ENCODE measurements at places on chromosomes 1 and 21.

GRCh38 chr1:200034262-200034557, 6.7 kb downstream of the NR5A2 start:
- DNase-seq, result no peak

DNA sequence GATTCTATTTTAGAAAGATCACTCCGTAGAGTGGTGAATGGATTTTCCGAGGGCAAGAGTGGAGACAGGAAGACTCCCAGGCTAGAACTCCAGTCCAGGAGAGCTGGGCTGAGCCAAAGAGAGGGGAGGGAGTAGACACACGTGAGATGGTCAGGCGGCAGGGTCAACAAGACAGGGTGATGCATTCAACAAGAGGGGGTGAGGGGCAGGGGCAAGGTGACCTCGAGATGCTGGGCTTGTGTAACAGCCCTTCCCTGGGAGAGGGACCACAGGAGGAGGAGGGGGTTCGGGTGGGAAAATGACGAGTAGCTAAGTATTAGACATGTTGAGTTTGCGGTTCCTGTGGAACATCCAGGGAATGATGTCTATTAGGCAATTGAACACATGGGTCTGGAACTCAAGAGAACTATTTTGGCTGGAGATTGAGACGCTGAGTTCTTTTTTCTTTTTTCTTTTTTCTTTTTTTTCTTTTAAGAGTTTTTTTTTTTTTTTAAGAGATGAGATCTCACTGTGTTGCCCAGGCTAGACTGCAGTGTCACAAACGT, 13.3 kb downstream of the RSPO1 start:
- no peak for DNase-seq

DNA sequence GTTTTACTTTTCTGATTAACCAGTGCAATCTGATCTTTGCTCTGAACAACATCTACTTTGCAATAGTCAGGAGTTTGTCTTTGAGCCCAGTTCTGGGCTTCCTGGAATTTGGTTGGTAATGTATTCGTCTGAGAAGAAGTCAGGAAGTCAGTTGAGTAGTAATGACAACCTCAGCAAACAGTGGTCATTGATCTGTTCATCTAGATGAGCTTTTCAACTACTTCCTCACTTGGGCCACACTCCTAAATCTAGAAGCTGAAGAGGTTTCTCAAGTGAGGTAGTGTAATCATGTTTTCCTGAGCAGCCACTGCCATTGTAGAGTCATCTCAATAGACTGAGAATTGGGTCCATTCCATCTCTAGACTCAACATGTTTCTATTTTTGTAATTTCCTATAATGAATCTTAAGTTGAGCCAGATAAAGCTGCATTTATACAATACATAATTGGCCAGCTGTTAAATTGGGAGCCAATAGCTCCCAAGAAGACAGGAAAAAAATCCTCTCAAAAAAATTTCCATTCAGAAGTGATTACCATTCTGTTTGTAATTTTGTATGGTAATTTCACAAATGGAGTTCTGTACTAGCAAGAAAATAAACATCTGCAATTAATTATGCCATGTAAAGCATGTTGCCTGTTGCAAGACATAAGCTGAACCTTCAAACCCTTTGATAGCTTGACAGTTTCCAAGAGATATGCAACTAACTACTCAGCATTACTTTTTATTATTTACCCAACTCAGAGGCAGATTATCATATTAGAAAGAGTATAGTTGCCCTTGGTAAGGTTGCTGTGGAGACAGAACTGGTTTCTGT, 49.6 kb downstream of the WDR64 start:
- DNase-seq, result no peak

GRCh38 chr1:48785869-48786268, 9.2 kb upstream of the BEND5 start:
- no peak for DNase-seq

DNA sequence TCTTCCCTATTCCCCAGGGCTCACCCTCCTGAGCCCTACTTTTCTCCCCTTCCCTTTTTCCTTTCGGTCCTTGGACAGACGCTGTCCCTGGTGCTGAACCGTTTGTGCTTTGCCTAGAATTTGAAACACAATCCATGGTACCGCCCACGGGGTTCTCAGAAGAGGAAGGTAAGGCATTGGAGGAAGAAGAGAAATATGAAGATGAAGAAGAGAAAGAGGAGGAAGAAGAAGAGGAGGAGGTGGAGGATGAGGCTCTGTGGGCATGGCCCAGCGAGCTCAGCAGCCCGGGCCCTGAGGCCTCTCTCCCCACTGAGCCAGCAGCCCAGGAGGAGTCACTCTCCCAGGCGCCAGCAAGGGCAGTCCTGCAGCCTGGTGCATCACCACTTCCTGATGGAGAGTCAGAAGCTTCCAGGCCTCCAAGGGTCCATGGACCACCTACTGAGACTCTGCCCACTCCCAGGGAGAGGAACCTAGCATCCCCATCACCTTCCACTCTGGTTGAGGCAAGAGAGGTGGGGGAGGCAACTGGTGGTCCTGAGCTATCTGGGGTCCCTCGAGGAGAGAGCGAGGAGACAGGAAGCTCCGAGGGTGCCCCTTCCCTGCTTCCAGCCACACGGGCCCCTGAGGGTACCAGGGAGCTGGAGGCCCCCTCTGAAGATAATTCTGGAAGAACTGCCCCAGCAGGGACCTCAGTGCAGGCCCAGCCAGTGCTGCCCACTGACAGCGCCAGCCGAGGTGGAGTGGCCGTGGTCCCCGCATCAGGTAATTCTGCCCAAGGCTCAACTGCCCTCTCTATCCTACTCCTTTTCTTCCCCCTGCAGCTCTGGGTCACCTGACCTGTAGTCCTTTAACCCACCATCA, 10.4 kb downstream of the BCAN start:
- no peak for DNase-seq

GRCh38 chr1:118945489-118945888, 42.7 kb downstream of the TBX15 start:
- DNase-seq, result peak; percentile 29

DNA sequence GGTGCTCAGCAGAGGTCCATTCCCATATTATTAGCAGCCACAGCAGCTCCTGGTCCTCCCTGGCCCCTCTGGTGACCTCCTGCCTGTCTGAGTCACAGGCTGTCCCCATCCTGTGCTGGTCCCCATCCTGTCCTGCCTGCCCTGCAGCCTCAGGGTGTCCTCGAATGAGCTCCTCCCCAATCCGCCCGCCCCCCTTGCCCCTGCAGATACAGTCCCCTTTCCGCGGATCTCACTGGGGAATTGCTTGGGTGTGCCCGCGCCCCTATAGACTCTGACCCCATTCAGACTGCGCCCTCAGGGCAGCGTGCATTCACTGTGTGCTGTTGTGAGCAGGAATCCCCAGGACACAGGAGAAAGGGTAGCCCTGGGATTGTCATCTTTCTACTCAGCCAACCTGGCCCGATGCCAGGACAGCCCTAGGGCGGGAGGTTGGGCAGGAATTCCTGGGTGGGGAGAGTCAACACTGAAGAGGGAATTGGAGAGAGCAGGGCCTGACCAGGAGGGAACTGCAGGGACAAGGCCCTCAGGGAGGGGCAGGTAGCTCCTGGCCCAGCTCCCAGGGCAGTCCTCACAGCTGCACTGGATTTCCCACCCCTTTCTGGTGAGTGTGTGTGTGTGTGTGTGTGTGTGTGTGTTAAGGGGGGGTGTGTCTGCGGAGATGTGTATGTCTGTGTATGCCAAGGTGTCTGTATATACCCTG, 1.1 kb upstream of the GUCA2A start:
- peak; percentile 96 for DNase-seq

DNA sequence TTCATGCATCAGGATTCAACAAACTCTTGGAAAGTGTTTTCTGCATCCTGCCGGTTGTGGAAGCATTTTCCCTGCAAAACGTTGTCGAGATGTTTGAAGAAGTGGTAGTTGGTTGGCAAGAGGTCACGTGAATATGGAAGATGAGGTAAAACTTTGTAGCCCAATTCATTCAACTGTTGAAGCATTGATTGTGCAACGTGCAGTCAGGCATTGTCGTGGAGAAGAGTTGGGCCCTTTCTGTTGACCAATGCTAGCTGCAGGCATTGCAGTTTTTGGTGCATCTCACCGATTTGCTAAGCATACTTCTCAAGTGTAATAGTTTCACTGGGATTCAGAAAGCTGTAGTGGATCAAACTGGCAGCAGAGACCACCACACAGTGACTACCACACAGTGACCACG, 57.0 kb upstream of the PRDM2 start:
- no peak for DNase-seq

DNA sequence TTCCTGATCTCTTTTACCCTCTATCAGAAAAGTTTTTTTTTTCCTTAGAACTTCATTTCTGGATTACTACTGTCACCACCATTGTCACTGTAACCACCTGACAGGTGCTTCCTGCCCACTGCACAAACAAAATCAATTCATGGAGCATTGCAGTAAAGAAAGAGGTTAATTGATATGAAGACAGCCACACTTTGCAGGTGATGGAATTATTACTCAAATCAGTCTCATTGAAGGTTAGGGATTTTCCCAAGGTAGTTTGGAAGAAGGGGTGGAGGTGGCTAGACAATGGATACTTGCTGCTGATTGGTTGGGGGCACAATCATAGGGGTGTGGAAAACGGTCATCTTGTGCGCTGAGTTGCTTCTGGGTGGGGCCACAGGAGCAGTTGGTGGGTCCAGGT, 230.8 kb upstream of the CACYBP start:
- no peak for DNase-seq

DNA sequence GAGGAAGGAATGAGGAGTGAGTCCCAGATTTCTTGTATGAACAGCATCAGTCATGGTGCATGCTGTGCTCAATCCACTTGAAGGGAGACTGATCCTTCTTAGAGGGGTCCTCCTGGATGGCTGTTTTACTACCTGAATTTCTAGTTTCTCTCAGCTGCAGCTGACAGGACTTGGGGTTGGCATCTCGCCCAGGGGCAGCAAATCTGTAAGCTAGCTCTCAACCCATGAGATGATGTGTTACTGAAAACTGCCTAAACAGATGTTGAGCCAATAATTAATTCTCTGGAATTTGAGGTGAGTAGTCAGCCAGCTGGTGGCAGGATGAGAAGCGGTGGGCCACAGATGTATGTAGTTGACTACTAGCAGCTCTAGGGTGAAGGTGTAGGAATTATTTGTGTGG, 19.6 kb downstream of the BACH1 start:
- DNase-seq, result no peak

DNA sequence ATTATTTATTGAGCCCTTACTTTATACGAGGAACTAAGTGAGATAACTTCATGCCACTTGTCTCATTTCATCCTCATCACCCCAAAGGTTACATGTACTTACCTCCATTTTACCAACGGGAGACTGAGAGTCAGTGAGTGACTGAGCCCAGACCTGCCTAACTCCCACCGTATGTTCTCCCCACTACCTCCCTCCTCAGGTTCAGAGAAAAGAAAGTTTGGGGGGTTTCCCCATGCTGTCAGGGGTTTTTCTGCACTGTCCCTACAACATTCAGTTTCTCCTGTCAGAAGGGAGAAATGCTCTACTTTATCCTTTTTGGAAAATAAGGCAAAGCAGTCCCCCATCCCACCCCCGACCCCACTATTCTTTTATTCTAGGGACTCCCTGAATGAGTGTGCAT, 32.9 kb downstream of the FAM78B start:
- no peak for DNase-seq

GRCh38 chr1:162327788-162328165, 48.9 kb downstream of the SPATA46 start:
- DNase-seq, result no peak

DNA sequence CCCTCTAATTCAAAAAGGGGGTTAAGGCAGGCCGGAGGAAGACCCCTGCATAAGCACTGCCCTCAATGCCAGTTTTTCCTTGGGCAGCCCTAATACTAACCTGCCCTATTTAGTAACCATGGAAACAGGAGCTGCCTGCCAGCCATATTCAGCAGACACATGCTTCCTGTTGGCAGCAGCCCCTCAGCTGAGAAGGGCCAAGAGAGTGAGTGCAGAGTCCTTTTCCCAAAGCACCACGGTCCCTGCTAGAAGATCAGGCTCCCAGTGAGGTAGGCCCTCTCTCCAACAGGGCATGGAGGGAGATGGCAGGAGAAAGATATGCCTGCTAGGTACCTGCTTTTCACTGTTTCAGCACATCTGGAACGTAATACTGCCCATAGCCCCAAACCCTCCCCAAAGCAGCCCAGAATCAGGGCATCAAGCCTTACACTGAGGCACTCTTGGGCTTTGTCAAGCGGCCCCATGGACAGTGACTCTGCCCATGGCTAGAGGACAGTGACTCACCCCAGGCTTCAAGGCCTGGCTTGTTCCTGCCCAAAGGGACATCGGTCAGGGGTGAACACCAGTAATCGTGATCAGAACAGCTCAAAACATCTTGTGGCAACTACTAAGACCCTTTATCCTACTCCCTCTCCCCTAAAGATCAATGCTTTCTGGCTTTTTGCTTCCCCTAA, 64.5 kb downstream of the BCAR3 start:
- DNase-seq, result peak; percentile 25

Measured in urothelium cell line (cell line).